ENCODE measurements at places on chromosomes 1 and 21.
A peak's percentile ranks its signal among the peaks of the same experiment; 100 is the strongest.

GRCh38 chr1:94246692-94247137 lies 9.3 kb upstream of the ARHGAP29 start:
- DNase-seq, result no peak

GRCh38 chr1:37158113-37158749 lies 123.9 kb upstream of the GRIK3 start:
- no peak for DNase-seq

GRCh38 chr21:36603221-36603620 lies 95.7 kb upstream of the SIM2 start:
- no peak for DNase-seq

DNA sequence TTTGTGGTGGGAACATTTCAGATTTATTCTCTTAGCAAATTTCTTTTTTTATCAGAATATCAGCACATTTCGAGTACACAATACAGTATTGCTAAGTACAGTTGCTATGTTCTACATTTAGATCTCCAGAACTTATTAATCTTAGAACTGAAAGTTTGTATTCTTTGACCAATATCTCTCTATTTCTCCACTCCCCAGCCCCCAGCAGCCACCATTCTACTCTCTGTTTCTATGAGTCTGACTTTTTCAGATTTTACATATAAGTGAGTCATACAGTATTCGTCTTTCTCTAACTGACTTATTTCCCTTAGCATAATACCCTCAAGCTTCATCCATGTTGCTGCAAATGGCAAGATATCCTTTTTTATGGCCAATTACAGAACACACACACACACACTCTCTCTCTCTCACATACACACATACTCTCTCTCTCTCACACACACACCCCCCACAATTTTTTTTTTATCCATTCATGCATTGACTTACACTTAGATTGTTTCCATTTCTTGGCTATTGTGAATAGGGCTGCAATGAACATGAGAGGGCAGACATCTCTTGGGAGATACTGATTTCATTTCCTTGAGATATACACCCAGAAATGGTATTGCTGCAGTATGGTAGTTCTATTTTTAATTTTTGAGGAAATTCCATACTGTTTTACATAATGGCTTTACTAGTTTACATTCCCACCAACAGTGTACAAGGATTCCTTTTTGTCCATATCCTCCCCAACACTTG lies 15.7 kb downstream of the RPTN start:
- peak; percentile 56 for DNase-seq

- no peak for DNase-seq
Observed at GRCh38 chr1:45009296-45009865, 1.7 kb downstream of the HECTD3 start.

- peak; percentile 67 for DNase-seq
Observed at GRCh38 chr1:111275079-111275478, 15.6 kb upstream of the CHIA start.

GRCh38 chr1:3910857-3911845 lies 11.1 kb upstream of the C1orf174 start:
- DNase-seq, result peak; percentile 85

- no peak for DNase-seq
Observed at GRCh38 chr1:200729863-200730262, 8.8 kb upstream of the CAMSAP2 start.

GRCh38 chr1:168390271-168390670 lies 109.6 kb downstream of the TBX19 start:
- no peak for DNase-seq

DNA sequence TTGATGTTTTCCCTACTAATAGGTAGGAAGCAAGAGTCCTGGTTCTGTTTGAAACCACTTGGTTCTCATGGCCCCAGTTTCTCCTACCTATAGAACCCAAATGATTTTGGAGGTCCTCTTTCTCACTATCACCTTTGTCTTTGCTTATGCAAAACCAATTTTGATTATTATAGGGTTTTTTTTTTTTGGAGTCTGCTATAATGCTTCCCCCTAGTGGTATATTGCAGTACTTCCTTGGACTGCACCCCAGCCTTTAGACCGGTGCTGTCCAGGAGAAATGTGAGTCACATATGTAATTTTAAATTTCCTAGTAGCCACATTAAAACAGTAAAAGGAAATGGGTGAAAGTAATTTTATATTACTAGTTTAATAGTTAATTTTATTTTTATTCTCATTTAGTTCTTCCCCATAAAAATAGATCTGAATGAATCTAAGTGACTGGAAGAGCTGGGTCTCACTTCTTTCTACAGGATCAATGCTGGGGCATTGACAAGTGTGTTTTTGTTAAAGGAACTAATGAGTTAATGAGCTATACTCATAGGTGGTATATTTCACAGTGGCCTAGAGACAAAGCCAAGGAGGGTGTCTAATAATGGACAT lies 10.6 kb downstream of the FCMR start:
- DNase-seq, result no peak

GRCh38 chr1:95384567-95384966 lies 150.6 kb downstream of the RWDD3 start:
- peak; percentile 33 for DNase-seq

DNA sequence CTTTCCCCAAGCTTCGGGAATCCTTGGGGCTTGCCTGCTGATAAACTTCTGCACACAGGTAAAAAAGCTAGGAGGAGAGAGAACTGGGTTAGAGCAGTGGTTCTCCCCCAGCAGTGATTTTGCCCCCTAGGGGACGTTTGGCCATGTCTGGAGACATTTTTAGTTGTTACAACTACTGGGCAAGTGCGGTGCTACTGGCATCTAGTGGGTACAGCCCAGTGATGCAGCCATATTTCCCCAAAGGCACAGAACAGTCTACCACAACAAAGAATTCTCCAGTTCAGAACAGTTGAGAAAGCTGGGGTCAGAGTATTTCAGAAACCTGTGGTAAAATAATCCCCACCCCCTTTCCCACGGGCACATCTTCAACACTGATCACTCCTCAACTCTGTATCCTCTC lies 41.3 kb downstream of the LRRC71 start:
- DNase-seq, result peak; percentile 49

GRCh38 chr1:54249819-54250435 lies 50.0 kb downstream of the MRPL37 start:
- DNase-seq, result no peak

- DNase-seq, result no peak
Observed at GRCh38 chr21:31405604-31406003, 61.5 kb upstream of the TIAM1 start.

DNA sequence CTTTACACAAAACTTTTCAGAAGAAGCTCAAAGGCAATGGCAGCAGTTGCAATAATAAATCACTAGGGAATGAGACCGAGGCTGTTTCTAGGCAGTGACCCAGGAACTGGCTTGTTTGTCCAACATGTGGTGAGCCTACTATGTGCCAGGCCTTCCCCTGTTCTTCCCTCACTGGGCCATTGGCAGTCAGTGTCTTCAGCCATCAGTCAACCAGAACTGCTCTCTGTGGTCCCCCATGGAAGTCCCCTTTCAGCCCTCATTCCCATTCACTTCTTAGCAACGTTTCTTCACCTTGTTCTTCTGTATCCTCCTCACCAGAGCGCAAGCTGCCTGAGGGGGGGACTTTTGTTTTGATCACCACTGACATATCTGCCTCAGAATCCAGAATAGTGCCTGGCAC lies 274.1 kb downstream of the RRAGC start:
- DNase-seq, result no peak

- no peak for DNase-seq
Observed at GRCh38 chr21:22554690-22555316, 1556.6 kb downstream of the NCAM2 start.

DNA sequence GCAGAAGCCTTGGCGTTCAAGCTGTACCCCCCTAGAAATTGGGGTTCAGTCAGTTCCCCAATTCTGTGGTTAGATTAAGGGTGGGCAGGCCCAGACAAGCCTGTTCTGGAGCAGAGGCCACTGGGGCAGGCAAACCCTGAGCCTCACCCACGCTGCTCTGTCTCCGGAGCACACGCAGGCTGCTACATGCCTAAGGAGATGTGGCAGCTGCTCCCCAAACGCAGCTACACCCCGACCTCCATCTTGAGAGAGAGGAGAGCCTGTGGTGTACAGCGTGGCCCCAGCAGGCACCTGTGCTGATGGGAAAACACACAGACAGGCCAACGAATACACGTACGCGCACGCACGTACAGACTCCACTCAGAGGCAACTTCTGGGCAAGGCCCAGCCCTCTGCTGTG lies 33.9 kb upstream of the GRHL3 start:
- DNase-seq, result no peak

GRCh38 chr1:1603671-1604373 lies 3.9 kb upstream of the FNDC10 start:
- no peak for DNase-seq

- DNase-seq, result no peak
Observed at GRCh38 chr1:208238710-208239472, 5.3 kb downstream of the PLXNA2 start.

DNA sequence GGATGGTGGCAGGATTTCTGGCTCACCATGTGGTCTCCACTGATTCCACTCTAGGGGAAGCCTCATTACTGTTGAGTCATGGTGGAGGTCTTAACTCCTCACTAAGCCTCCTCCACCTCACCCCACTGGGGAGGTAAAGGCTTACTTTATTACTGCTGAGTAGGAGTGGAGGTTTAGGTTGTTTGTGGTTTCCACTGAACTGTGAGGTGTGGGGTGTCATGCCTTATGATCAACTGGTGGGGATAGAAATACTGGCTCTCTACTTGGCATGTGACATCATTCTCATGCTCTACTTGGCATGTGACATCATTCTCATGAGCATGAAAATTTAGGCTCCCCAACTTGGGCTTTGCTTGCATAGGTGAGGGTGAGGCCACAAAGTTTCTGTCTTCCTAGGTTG lies 35.6 kb downstream of the COL6A1 start:
- no peak for DNase-seq

DNA sequence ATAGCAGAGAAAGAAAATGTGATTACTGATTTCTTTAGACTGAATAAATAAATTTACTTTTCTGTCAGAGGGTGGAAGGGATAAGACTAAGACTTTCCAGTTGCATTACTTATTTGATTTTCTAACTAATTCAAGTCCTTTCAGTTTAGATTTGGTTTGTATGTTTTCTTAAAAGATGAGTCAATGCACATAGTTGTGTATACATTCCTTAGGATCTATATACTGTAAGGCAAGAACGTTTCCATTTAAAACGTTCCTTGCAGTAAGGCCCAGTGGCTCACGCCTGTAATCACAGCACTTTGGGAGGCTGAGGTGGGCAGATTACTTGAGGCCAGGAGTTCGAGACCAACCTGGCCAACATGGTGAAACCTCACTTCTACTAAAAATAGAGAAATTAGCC lies 14.5 kb upstream of the SERTAD4 start:
- no peak for DNase-seq

DNA sequence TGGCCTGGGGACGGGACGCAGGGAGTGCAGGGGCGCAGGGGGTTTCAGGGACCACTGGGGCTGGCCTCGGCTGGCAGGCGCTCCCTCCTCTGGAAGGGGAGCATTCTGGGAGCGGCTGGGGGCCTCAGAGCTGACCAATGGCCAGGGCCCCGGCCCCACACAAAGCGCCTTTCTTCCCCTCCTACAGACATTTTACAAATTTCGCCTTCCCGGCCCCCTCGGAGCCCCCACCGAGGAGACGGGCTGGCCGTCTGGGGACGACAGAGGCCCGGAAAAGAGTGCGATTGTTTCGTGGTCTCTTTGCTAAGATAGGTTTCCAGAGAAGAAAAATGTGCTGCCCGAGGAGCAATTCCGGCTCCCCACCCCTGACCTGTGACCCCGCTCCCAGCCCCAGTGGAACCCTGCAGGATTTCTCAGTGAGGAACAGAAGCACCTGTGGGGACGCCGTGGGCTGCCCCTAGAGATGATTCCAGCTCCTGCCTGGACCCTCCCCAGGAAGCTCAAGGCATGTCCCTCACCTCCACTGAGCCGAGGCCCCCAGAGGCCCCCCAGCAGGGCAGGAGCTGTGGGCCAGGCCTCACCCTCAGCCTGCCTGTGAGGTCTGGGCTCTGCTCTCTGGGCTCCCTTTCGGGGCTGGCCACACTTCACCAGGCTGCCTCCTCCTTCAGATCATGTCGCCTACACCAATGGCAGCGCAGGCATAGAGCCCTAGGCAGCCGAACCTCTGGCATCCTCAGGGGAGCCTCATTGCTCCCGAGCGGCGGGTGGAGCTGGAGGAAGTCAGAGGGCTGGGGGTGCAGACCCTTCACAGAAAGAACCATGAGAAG lies 15.0 kb upstream of the PLEKHG5 start:
- DNase-seq, result no peak

DNA sequence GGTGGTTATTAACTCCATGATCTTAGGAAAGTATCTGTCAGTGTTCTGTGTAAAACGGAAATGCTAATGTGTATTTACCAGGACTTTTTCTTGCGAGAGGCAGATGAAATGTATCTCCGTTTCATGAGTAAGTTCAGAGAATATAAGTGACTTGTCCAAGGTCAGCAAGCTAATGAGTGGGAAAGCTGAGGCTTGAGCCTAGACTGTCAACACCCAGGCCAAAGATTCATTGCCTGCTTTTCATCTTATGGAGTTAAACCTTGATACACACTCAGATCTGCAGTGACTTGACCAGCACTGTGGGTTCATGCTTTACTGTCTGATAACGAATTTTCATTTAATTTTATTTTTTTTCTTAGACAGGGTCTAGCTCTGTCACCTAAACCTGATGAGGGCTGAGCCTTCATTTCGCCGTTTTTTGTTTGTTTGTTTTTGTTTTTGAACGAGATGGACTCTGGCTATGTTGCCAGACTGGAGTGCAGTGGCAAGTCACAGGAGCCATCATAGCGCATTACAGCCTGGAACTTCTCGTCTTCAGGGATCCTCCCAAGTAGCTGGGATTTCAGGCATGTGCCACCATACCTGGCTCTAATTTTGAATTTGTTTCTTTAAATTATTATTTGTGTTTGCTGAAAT lies 918 bp upstream of the JTB start:
- DNase-seq, result no peak

GRCh38 chr1:10724948-10725847 lies 71.2 kb downstream of the CASZ1 start:
- no peak for DNase-seq

GRCh38 chr1:24871306-24871901 lies 58.7 kb downstream of the RUNX3 start:
- peak; percentile 15 for DNase-seq

Measured in activated T-cell treated with anti-CD3 and anti-CD28 coated beads, Interleukin-2, amount 50 U/mL, for 48 hours (primary cell).